ENCODE measurements at places on chromosomes 7 and 10.

- no peak for DNase-seq
These were observed 21.7 kb downstream of the ADD3 start for GRCh38 chr10:110029450-110029849.

DNA sequence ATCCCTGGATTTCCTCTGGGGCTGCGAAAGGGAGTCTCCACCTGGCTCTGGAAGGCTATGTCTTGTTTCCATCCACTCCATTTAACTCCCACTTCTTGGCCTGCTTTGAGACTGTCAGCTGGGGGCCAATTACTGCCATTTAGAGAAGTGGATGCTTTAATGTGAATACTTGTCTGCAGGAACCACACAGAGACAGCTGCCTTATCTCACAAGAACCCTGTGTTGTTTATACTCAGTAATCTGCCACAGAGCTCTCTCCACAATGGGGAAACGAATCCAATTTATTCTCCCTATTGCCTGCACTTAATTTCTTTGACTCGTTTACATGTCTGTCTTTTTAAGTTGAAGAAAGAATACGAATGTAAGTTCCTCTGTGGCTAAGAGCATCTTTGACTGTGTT is 787.0 kb upstream of the C7orf33 start:
- DNase-seq = no peak

DNA sequence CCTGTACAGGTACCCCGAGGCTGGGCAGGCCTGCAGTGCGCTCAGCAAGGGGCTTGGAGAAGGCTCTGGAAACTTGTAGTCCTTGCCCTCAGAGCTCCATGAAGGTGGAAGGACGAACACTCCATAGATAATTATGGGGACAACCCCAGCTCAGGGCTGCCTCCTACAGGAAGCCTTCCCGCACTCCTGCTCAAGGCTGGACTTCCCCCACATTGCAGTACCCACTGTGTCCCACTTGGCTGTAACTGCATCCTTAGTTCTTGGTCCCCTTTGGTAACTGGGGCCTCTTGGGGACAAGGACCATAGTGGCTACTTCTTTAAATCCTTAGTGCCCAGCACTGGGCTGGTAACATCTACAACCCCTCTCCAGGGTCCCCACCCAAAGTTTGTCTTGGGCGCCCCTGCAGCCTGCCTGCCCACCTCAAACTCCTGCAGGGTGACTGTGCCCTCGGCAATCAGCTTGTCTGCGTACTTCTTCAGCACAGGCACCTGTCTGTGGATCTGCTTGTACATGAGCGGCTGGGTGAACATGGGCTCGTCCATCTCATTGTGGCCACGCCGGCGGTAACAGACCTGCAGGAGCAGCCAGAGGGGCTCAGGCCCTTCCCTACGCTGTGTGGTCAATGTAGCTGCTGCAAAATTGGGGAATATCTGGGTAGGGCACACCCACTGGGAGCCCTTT is 17.1 kb downstream of the OGDHL start:
- DNase-seq = no peak

DNA sequence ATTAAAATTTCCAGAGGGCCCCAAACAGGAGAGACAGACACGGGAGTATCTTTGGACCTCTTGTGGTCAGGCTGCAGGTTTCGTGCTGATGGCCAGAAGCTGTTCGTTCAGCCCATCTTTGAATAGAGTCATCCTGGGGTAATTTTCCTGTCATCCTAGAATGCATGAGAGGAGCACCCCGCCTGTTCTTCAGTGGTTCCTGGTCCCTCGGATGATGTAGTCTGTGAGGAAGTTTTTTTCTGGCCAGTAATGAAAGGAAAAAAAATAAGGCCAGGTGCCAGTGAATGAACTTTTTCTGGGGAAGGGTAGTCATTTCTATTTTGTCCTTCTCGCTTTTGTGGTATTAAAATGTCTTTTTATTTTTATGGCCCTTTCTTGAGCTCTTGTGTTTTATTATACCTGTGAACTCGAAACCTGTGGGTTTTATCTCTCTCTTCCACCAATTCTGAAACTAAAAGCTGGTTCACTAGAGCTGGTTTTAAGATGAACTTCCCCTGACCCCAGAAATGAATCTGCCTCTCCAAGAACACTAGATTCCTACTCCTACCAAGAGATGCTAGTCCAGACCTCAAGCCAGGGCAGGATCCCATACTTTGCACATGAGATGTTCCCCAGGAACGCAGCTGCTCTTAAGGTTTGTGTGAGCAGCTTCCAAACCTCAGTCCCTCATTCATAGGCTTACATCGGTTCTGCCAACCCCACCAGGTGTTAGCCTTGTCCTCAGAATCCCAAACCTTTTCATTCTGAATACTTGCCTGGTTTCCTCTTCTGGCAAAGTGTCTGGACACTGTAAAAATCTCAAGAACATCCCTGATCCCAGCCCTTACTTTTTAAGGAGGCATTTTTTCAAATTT is 15.4 kb upstream of the MEST start:
- DNase-seq = no peak

- DNase-seq = no peak
These were observed 74.4 kb downstream of the INPP5A start for GRCh38 chr10:132611986-132612385.

DNA sequence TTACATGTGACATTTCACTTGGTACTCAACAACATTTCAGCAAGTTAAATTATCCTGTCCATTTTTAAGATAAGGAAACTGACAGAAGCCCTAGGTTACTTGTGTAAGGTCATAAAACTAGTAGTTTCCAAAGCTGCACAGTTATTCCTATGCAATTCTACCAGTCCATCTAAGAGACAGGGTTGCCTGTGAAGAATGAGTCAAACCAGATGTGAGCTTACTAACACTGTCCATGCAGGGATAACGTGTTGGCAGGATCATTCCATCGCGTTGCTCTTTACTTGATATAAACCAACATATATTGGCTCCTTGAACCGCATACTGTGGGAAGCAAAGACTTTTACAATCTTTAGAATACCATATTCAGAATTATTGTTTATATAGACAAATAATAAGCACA is 280.9 kb upstream of the HGF start:
- no peak for DNase-seq
